ENCODE measurements at places on chromosomes 7 and 10.

- DNase-seq: no peak
Observed at GRCh38 chr7:5177060-5177459, 13.0 kb upstream of the WIPI2 start.

- DNase-seq: no peak
Observed at GRCh38 chr7:130903358-130903974, 169.5 kb upstream of the KLF14 start.

GRCh38 chr10:122435212-122435827 lies 19.1 kb upstream of the ARMS2 start:
- no peak for DNase-seq

- DNase-seq: no peak
Observed at GRCh38 chr7:98287486-98287959, 6.0 kb downstream of the BRI3 start.

GRCh38 chr7:51269321-51269720 lies 47.3 kb downstream of the COBL start:
- DNase-seq: no peak

- no peak for DNase-seq
Observed at GRCh38 chr7:157389951-157390730, 53.3 kb downstream of the DNAJB6 start.

- DNase-seq: no peak
Observed at GRCh38 chr10:105969884-105970377, 1194.6 kb downstream of the SORCS1 start.

DNA sequence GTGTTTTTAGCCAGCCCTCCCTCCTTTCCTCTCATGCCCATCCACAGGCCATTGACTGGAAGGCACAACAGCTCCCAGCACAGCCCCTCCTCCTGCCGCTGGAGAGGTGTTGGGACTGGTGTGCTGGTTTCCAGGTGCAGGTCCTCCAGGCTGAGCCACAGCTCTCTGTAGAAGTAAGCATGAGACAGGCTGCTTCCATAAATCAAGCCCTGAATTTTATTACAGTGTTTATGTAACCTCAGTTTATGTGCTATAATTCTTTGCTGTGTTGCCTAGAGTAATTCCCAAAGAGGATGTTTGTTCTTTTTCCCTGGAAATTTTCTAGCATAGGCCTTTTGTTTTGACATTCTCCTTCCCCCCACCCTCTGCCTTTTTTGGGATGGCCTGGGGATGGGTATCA lies 445.8 kb downstream of the AUTS2 start:
- DNase-seq: no peak

GRCh38 chr7:70288781-70289456 lies 690.6 kb downstream of the AUTS2 start:
- DNase-seq: no peak

- no peak for DNase-seq
Observed at GRCh38 chr7:158244873-158245723, 342.5 kb downstream of the PTPRN2 start.

DNA sequence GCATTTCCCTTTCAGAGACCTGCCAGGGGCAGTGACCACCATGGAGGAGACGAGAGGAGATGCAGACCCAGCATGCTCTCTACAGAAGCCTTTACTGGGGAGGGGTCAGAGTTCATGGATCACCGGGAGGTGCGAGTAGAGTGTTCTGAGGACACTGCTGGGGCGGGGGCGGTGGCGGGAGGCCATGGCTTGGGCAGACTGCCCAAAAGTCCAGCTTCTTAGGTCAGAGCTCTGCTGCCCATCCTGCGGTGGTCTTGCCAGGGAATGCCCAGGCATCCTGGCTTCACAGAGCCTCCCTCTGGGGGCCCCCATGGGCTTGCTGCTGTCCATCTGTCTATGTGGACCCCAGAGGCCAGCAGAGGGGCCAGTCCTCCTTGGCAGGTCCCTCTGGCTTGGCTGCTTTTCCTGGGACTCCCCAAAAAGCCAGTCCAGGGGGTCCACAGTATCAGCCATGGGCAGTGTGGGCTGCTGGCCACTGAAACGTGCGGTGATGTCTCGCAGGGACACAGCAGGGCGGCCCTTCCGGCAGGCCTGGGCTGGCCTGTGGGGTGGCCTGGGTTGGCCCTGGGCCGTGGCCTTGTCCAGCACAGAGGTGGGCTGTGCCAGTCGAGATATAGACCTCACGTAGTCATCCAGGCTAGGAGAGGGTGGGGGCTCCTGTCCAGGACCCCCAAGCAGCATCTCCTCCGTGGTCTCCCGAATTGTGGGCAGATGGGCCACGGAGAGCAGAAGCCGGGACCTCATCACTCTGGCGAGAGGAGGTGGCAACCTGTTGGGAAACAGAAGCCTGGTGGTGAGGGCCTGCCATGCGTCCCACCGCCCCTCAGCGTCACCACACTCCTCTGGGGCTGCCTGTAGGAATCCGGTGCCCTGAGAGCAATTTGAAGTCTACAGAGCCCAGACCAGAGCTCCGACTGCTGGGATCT lies 1.1 kb downstream of the DEPP1 start:
- DNase-seq: peak; percentile 64

GRCh38 chr7:104048055-104048454 lies 58.6 kb upstream of the RELN start:
- DNase-seq: no peak

DNA sequence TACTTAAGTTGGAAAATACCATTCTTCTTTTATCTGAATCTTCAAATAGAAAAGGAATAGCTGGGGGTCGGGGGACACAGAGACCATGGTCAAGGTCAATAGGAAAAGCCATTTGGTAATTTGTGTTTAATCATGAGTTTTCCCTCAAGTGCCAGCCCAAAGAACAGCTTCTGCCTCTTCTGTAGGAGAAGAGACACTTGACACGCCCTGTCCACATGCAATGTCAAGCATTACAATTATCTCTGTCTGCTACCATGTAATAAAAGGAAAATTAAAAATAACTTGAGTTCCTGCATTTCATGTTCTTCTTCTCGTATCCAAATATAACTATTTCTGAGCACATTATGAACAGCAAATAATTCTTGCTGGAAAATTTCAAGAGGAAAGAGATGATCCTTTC lies 241.7 kb downstream of the IPMK start:
- DNase-seq: no peak

DNA sequence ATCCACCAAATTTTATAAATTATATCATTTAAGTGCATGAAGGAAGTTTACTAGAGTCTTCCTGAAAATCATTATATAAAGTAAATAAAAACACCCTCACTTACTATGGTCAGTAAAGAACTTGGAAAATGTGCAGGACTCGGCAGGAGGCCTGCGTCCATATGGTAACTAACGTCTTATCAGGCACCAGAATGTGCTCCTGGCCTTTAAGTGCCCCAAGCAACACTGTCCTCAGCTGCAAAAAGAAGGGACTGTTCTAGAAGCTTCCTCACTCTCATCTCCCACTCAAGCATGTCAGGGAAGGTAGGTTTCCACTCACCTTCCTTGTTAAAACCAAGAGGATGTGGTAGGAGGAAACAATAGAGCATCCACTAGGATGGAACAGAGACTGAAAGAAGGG lies 11.3 kb downstream of the SFMBT2 start:
- no peak for DNase-seq

DNA sequence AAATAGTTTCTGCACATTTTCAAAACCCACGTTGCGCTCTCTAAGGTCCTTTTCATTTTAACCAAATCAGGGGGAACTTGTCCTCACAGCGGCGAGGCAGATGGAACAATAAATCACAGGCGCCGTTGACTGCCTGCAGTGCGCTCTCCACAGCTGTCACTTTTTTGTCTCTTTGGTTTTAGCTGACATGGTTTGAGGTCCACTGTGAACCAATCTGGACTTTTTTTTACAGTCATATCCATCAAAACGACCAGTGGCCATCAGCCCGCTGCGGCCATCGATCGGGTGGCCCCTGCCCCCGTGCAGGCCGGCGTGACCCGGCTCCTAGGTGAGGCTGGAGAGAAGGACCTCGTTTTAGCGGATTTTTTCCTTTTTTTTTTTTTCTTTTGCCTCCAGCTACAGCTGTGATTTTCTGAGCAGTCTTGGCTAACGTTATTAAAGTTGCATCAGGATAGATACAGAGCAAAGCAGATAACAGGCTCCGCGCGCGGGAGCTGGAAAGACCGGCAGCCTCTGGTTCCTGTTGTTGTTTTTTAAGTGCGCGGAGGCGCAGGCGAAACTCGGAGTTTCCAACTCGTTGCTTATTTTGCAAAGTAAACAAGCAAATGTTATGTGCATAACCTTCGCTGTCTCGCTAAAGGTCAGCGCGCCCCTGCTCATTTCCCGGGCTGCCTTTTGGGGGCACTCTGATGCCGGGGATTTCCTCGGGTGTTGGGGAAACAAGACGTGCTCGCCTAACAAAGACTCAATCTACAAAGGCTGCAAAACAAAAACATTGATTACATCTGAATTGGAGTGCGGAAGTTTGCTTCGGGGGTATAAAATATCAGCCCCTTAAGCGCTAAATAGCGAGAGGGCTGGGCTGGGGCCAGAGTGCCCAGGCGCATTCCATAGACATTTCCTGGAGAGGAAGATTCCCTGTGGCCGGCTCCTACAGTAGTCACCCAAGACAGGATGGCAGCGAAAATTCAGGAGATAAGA lies 414.8 kb upstream of the MKI67 start:
- DNase-seq: peak; percentile 75

- no peak for DNase-seq
Observed at GRCh38 chr10:127878475-127879055, 14.2 kb downstream of the CLRN3 start.

DNA sequence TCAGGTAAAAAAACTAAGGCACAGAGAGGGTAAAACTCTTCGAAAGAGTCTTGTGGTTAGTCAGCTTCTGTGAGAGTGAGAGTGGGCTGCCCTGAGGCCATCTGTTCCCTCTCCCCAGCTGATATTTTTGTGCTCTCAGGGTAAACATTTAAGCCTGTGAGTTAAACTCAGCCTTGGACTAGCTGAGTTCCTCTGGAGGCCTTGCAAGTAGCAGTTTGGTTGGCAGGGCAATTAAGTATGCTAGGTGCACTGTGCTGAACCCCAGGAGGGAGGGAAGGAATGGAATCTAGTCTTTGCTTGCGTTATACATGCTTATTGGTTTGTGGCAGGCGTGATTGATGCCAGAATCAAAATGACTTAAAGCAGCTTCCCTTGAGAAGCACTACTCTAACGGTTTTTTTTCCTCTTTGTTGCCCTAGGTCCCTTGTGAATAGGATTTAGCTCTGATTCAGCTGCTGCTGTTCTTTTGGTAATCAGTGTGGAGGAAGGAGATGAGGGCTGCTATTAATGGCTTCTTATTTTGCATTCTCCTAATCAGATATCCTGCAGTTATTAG lies 140.2 kb downstream of the AUTS2 start:
- DNase-seq: no peak
